Fibroblast of lung (primary cell): ENCODE measurements at places on chromosomes 7 and 10. TPM values are rescaled to one million over a fixed set of nuclear protein-coding genes. Genes with fewer than 3 reads are reported as not detected.
A peak's percentile ranks its signal among the peaks of the same experiment; 100 is the strongest.

DNA sequence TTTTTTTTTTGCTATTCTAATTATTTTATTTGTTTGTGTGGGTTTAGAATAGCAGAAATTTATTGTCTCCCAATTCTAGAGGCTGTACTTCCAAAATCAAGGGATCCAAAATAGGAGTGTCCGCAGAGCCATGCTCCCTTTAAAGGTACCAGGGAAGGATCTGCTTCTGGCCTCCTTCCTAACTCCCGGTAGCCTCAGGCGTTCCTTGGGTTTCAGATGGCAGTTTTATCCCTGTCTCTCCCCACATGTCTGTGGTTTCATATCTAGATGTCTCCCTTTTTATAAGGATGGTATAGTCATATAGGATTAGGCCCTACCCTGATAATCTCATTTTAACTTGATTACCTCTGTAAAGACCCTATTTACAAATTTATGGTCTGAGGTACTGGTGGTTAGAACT, 48.4 kb downstream of the BMPR1A start:
- no peak overlapping the region for H3K27ac ChIP-seq
- no peak for DNase-seq
- H3K27me3 ChIP-seq = no peaks in the 10 kb centered on the region
- H3K4me3 ChIP-seq = no peak overlapping the region
- H3K36me3 ChIP-seq = no peaks in the 10 kb centered on the region

- no peak overlapping the region for H3K27ac ChIP-seq
- peak overlapping the region; percentile 24 for H3K4me3 ChIP-seq
- H3K36me3 ChIP-seq = no peaks in the 10 kb centered on the region
Measured at GRCh38 chr7:64463636-64464375, 99.1 kb downstream of the ZNF680 start.

GRCh38 chr10:53166325-53166724, 393.7 kb upstream of the MBL2 start:
- DNase-seq = no peak
- no peaks in the 10 kb centered on the region for H3K4me1 ChIP-seq
- no peaks in the 10 kb centered on the region for H3K27me3 ChIP-seq
- H3K27ac ChIP-seq = no peak overlapping the region
- no peak overlapping the region for H3K4me3 ChIP-seq

- H3K27me3 ChIP-seq = no peaks in the 10 kb centered on the region
- no peak overlapping the region for H3K4me3 ChIP-seq
- peaks cover 27% of the 10 kb centered on the region for H3K36me3 ChIP-seq
Measured at GRCh38 chr10:6226216-6226615, 23.5 kb downstream of the PFKFB3 start.

DNA sequence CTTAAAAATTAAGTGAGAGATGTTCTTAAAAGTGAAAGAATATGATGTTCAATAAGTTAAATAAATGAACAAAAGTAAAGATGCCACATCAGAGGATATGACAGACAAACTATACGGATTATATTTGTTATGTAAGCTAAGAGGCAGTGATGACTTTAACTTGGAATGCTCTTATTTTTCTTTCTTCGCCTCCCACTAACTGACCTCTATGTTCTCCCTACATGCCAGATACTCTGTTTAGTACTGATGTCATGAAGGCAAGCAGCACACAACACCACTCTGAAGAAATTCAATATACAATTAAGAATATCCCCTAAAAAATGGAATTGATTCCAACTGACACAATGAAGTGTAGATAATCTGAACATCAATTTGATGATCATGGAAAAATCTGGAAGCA, 223.4 kb downstream of the DOCK4 start:
- H3K27me3 ChIP-seq = no peaks in the 10 kb centered on the region
- DNase-seq = no peak
- H3K4me1 ChIP-seq = peaks cover 5% of the 10 kb centered on the region
- H3K36me3 ChIP-seq = peaks cover 2% of the 10 kb centered on the region
- no peak overlapping the region for H3K27ac ChIP-seq

GRCh38 chr10:42482411-42482810, 156.0 kb downstream of the ZNF33B start:
- no peak overlapping the region for H3K27ac ChIP-seq
- H3K4me3 ChIP-seq = no peak overlapping the region
- no peaks in the 10 kb centered on the region for H3K4me1 ChIP-seq
- DNase-seq = peak; percentile 30

GRCh38 chr10:58782876-58783851, 270.5 kb downstream of the BICC1 start:
- H3K27me3 ChIP-seq = no peaks in the 10 kb centered on the region
- DNase-seq = peak; percentile 25
- H3K4me3 ChIP-seq = no peak overlapping the region
- peaks cover 5% of the 10 kb centered on the region for H3K4me1 ChIP-seq

DNA sequence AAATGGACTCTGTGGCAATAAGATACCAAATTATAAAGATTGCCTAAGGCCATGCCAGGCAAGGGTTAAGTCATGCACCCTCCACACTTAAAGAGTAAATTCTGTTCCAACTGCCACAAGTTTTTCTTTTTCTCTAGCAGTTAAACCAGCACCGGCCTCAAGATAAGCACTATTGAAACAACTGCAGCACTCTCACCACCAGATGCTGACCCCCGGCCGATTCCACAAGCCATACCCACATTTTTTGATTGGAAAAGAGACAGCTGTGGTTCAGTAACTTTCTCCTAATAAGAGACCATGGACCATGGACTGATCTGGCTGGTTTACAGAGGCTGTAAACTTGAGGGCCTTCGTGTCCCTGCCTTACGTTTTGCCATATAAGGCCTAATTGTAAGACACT, 44.9 kb downstream of the GRM8 start:
- no peak overlapping the region for H3K4me3 ChIP-seq
- H3K4me1 ChIP-seq = no peaks in the 10 kb centered on the region
- H3K27ac ChIP-seq = no peak overlapping the region
- no peak for DNase-seq

Gene SFRP5
- total RNA-seq = not detected in 2 replicates

Gene FAM237B
- total RNA-seq = under 0.01 TPM in 1 of 2 replicates, not detected in the other
